GM20000 (cell line): ENCODE measurements at places on chromosomes 5 and 9.

DNA sequence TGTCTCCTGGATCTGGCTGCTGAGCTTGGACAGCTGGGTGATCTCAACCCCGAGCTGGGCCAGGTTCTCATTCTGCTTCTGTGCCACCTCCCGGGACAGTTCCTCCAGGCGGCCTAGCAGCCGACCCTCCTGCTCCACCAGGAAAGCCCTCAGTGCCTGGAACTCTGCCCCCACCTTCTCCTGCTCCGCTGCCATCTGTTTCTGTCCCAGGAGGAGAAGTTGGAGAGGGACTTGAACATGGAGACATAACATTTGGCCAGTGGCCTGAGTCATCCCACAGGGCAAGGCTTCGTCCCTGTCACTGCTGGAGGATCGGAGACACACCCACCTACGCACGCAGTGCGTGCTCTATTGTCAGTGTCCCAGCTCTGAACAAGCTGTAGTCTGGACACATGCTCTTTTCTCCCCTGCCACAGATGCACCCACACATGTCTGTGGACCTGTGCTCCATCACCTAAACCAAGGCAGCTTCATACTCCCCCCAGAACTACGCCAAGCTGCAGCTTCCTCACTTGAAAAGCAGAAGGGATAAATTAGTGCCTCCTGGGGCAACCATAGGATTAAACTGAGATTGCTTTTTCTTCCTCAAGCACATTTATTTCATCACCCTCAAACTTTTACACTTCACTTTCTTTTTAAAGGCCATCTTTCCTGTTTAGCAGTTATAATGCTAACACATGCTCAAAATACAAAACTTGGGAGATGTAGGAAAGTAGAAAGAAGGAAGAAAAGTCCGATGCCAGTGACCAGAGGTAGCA, 4.9 kb downstream of the TRIM7 start:
- DNase-seq = no peak

DNA sequence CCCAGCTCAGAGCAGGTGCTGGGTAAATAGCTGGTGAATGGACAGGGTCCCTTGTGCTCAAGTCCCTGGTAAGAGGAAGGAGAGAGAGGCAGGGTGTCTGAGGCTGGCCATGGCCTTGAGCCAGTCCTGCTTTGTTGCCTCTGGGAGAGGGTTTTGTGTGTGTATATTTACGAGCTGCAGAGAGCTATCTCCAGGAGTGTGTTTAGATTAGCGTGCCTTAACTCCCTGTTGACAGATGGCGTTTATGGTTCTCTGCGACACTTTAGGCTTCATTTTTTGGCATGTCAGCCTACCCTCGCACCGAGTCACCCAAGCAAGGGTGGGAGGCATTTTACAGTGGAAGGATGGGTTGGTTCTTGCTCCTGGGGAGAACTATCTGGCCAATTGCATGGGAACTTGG, 22.2 kb downstream of the HMCN2 start:
- DNase-seq = no peak

GRCh38 chr5:6084376-6084775, 294.0 kb downstream of the MED10 start:
- DNase-seq = no peak

GRCh38 chr5:179306191-179307012, 38.9 kb downstream of the ADAMTS2 start:
- no peak for DNase-seq

GRCh38 chr5:138022912-138023311, 10.0 kb downstream of the FAM13B start:
- no peak for DNase-seq

DNA sequence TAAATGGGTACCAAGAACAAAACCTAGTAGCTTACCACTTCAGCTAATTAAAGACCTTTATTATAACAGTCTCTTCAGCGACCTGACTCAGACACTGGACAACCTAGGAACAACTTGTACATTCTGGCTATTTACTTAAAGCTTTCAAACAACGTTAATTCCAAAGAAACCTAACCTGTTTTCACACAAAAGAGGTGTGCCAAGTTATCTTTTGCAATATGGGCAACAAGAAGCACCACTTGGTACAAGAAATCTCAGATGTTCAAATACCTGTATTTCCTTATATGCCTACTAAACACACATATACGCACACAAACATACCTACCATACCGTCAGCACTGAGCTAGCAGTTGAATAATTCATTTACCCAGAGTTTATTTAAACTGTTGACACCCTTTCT, 23.0 kb downstream of the RNF145 start:
- no peak for DNase-seq

DNA sequence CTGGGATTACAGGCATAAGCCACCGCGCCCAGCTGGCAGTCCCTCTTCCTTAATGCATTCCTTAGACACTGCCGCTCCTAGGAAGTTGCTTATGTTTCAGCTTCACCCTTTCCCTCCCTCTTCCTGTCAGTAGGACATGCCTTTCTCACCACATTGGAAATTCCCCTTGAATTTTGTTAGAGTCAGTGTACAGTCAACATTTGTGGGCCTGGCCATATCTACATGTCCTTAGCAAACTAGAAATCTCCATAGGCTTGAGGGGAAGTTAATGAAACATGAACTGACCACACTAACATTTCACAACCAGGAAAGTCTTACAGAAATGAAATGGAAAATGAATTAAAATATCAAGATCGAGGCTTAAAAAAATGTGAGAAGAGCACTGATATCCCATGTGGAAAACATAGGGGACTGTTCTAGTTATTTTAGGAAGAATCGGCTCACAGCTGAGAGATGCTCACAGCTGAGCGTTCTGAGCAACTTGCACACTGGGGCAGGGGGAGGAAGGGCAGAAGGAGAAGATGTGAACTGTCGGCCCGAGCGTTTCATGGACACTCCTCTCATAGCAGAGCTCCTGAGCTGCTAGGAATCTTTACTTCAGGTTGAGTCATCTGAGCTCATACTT, 21.1 kb upstream of the LVRN start:
- no peak for DNase-seq

DNA sequence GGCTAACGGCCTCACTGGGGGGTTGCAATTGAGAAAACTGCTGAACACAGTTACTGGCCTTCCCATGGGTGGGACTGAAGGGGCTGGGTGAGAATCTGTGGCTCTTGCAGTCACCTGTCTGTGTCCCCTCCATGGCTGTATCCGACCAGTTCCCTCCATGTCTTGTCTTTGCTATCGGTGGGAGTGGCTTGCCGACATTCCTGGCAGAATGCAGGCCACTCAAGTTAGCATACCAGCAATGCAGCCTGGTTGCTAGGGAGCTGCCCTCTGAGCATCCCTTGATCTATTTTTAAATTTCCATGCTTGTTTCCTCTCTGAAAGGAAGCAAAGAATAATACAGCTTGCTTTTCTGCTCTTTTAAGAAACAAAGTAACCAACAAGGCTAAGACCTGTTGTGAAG, 1509.7 kb upstream of the WWC1 start:
- DNase-seq = no peak

DNA sequence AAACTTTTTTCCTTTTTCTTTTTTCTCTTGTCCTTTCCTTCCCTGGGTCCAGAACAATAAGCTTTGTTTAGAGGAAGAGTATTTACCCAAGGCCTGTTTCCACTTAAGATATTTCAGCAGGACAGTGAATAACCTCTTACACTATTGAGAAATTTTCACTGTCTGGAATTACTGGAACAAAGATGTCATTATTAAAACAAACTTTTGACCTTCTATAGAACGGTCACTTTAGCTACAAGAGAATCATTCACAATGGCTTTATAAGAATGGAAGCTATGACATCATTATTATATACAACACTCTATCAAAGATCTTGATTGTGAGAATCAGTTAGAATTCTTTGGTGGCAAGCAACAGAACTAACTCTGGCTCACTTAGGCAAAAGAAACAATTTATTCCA, 22.0 kb upstream of the ARHGAP26 start:
- DNase-seq = no peak

DNA sequence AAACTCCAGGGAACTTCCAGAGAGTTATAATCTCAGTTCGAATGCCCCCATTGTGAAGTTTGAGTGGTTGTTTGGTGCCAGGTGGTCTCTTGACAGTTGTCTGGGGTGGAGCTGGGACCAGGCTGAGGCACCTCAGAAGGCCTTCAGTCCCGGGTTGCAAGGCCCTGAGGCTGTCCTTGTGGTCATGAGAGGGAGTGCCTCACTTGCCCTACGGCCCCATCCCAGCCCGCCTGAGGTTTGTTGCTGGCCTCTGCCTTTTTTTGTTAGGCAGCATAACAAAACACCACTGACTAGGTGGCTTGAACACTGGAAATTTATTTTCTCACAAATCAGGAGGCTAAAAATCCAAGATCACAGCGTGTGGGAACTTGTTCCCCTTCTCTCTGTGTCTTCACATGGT, 73.0 kb upstream of the PAPPA start:
- no peak for DNase-seq

DNA sequence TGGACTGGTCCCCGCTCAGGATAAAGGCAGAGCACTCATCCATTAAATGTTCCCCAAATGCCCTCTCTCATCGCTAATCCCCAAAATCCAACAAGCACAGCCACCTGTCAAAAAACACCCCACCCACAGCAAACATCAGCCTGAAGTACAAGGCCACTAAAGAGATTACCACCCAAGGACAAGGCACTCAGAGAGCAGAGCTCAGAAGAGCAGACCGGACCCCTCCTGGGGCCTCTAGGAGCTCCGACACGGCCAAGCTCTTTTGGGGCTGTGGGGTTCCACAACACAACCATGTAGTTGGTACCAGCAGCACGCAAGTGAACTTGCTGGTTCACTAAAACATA, 9.8 kb downstream of the VDAC1 start:
- no peak for DNase-seq

DNA sequence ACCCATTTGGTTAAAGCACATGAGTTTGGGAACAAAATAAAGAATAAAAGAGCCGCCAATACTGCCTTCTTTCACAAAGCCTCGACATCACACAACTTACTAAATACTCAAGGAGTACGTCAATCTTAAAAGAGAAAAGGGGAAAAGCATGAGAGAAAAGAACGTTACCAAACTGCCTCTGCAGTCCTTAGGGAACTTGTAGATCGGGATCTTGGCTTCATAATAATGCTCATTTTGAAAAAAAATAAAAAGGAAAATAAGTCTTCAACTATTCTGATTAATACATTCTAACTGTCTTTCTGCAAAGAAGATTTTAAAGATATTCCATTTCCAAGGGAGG, 618.4 kb downstream of the PDE4D start:
- no peak for DNase-seq

GRCh38 chr5:53378590-53379247, 101.7 kb upstream of the FST start:
- DNase-seq = no peak

GRCh38 chr5:3428334-3428733, 167.3 kb upstream of the IRX1 start:
- DNase-seq = no peak

GRCh38 chr9:26078706-26079105, 400.5 kb upstream of the TUSC1 start:
- DNase-seq = no peak

DNA sequence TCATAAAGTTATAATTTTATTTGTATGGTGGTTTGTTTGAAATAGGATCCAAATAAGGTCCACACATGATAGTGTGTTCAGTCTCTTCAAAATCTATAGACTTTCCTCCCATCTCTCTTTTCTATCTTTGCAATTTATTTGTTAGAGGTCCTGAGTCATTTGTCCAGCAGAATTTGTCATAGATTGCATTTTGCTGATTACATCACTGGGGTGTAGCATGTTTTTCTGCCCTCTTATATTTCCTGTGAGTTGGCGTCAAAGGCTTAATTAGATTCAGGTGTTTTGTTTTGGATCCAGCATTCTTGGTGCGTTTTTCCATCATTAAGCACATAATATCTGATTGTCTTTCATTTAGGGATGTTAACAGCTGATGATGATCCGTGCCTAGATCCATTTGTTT, 15.0 kb downstream of the CYFIP2 start:
- no peak for DNase-seq

- DNase-seq = no peak
Observed at GRCh38 chr9:37340961-37341360, 81.5 kb upstream of the GRHPR start.

DNA sequence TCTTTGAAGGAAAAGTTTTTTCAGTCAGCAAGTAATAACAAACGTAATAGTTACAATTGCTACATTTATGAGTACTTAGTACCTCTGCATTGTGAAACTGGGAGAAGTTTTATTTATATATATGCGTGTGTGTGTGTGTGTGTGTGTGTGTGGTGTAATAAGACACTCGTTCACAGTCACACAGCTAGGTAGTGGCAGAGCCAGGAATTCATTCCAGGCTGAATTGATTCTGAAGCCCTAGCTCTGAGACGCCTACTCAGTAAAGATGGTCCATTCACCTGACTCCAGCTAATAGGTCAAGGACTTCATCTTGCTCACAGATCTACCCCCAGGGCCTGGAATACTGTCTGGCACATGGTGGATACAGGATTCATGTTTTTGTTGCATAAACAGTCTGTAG, 13.6 kb upstream of the CAST start:
- DNase-seq = no peak

- peak; percentile 0 for DNase-seq
Observed at GRCh38 chr5:139949710-139950109, 93.4 kb downstream of the NRG2 start.

GRCh38 chr9:130537346-130538050, 41.9 kb upstream of the FUBP3 start:
- DNase-seq = no peak

DNA sequence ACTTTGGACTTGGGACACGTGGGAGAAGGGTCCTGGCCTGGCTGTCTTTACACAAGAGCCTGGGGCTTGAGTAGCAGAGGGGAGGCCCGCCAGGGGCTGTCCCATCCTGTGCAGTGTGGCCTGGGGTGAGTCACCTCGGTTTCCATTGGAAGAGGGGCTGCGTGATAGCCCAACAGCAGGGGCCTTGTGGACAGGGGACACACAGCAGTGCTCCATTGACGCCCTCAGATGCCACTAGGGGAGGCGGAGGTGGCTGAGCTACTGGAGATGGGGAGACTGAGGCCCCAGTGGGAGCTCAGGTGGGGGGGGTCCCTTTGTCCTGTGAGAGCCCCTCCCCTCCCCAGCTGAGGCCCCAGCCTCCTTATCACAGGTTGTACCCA, 50.0 kb upstream of the RNU6ATAC start:
- no peak for DNase-seq
